ENCODE measurements at places on chromosomes 3 and 15.
A peak's percentile ranks its signal among the peaks of the same experiment; 100 is the strongest.

GRCh38 chr15:52020221-52021085 lies 1.4 kb downstream of the MAPK6 start:
- DNase-seq: peak; percentile 44

GRCh38 chr15:43499635-43500034 lies 6.7 kb upstream of the TP53BP1 start:
- no peak for DNase-seq

GRCh38 chr3:167125612-167126407 lies 254.3 kb downstream of the ZBBX start:
- DNase-seq: no peak

- DNase-seq: no peak
Measured at GRCh38 chr3:99134986-99135385, 233.5 kb upstream of the DCBLD2 start.

- peak; percentile 82 for DNase-seq
Measured at GRCh38 chr15:74209997-74210671, 7.5 kb upstream of the STRA6 start.

- DNase-seq: no peak
Measured at GRCh38 chr15:36502509-36502908, 76.9 kb upstream of the CDIN1 start.

GRCh38 chr15:57031605-57032004 lies 113.2 kb downstream of the TCF12 start:
- DNase-seq: peak; percentile 85

- DNase-seq: no peak
Measured at GRCh38 chr3:88408935-88409334, 259.2 kb downstream of the C3orf38 start.

DNA sequence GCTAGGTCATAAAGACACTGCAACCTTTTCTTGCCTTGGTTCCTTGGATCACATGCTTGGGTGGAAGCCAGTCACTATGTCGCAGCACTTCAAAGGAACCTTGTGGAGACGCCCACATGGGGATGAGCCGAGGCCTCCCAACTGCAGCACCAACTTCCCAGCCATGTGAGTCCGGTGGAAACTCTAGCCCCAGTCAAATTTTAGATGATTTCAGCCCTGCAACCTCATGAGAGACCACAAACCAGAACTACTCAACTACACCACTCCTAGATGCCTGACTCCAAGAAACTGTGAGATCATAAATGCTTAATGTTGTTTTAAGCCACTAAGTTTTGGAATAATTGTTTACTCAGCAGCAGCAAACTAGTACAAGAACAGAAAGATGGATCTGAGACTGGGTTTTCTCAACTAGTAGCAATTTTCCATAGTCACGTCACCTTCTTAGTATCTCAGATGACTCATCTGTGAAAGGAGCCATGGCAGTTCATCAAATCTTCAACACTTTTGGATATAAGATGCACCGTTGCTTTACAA lies 86.5 kb downstream of the MB21D2 start:
- peak; percentile 89 for DNase-seq

DNA sequence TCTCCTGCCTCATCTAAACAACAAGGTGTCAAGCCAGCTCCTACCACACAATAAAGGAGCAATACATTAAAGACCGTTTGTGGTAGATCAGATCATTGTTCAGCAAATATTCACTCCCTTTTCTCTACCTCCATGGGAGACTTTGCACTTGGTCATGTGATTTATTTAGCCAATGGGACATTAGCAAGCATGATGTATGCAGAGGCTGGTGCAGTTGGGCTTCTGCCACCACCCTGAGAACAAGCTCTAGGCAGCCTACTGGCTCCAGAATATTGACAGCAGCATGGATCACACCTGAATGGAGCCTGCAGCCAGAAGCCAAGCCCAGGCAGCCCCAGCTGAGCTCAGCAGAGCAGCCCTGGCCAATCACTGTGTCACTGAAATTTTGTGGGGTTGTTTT lies 99.4 kb upstream of the UBE2E2 start:
- DNase-seq: no peak

DNA sequence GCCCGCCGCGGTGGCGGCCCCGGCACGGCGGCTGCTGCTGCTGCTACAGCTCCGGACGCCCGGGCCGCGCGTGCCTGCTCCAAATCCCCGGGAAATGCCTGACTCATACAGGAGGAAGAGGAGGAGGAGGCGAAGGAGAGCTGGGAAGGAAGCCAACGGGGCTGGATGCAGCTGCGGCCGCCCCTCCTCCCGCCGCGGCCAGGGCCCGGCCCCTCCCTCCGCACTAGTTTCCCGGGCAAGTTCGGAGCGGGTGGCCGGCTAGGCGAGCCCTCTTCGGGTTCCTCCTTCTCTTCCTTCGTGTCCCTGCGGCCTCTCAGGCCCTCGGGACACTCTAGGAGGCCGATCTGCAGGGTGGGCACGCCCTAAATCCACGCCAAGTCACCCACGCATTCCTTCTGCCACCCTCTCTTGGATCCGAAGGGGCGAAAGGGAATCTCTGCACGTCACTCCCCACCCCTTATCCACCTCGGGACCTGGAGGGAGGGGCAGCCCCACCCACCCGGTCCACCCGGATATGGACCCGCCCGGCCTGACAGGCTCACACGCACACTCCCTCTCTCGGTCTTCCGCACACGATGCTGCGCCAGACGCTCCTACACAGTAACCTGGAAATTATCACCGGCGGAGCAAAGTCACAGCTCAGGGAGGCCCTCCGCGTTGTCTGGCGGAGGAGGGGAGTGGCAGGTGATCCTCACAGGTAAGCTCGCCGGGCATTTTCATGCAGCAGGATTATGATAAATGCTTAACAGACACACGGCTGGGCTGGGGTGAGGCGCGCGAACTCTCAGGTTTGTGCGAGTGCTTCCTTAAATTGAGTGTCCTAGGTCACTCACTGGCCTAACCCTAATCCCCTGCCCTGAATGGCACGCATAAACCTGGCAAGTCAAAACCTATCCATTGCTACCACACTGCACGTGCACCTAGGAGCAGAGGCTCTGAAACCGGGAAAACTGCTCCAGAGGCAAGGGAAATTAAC lies at the start of the genes OSBPL10 and ZNF860:
Gene OSBPL10 (minus strand): TSS at position 57 of the 976 bp plus-strand sequence. CDS start 83 bp downstream, outside the sequence.
Gene ZNF860 (plus strand): TSS at position 545 of the 976 bp plus-strand sequence. CDS start 7,330 bp downstream, outside the sequence.
- DNase-seq: peak; percentile 91

GRCh38 chr3:69370901-69371301 lies 15.0 kb downstream of the FRMD4B start:
- DNase-seq: no peak

DNA sequence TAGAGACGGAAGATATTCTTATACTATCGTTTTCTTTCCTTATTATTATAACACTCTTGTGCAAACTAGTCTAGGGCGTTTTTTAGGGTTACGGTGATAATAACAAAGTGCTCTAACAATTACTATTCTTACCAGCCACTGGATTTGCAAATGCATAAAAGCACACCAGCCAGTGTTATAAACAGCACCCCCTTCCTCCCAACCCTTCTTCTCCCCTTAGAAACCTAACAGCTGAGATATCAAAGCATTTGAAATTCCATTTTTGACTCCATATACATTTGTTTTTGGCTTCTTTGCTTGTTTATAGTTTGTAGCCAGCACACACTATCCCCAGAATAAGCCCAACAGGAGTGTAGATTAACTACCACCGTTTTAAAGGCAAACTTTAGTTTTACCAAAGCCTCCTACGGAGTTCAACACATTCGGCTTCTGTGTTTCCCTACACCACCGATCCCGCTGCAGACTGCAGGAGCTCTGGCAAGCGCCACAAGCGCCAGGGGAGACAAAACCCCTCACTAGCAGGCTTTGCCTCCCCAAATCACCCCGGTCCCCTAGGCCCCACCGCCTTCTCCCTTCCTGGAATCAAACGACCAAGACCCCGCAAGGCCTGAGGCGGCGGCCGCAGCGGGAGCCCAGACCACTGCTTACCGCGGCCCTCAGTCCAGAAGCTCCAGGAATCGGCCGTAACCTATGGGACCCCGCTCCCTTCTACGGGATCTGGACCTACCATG lies 461 bp downstream of the COPB2 start:
- DNase-seq: peak; percentile 23

DNA sequence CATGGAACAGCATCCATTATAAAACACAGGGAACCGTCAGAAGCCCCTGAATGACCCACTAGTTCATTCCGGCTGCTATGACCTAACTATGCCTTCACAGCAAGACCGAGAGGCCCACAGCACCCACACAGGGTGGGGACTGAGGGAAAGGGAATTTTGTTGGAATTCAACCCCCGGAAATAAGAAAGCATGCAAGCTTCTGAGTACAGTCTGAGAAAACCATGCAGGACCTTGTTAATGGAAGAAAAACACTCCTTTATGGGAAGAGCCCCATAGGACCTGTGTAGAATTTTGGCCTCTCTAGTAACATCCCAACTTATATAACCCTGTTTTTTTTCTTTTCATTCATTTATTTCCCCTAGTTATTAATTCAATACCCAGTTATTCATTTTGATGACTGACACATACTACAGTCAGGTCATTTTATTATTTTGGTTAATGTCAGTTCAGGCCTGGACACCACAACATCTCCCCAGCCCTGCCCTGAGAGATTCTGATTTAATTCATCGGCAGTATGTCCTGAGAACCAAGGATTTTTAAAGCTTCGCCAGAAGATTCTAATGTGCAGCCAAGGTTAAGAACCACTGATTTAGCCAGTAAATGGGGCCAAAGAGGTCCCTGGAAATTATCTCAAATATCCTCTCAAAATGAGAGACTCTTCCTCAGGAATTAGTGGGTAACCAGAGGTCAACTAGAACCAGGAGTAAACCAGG lies 231.6 kb upstream of the GOLGA6L4 start:
- DNase-seq: no peak

DNA sequence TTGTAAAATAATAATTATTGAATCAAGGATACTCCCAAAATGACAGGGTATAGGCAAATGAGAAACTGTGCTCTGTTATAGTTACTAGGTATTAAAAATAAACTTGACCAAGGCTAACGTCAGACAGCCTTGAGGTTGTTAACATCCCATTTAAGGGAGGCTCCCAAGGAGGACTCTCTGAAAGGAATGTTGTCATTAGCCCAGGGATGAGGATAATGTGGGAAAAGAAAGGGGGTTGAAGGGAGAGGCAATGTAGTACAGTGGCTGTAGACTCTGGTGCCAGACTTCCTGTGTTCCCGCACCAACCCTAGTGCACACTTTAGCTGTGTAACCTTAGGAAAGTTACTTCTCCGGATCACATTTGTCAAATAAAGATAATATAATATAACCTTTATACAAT lies 47.0 kb upstream of the RARB start:
- no peak for DNase-seq

GRCh38 chr3:77319711-77320110 lies 279.8 kb downstream of the ROBO2 start:
- DNase-seq: peak; percentile 57

DNA sequence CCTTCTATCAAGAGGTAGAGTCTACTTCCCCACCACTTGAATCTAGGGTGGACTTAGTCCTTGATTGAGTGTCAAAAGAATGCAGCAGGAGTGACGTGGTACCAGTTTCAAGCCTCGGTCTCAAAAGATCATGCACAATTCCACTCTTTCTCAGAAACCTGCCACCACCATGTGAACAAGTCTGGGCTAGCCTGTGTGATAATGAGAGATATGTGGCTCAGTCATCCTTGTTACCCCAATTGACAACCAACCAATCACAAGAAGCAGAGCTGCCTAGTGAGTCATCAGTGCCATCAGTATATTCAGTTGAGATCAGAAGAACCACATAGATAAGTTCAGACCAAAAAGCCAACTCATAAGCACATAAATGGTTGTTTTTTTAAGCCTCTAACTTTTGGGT lies 374.5 kb downstream of the IL20RB start:
- DNase-seq: no peak

DNA sequence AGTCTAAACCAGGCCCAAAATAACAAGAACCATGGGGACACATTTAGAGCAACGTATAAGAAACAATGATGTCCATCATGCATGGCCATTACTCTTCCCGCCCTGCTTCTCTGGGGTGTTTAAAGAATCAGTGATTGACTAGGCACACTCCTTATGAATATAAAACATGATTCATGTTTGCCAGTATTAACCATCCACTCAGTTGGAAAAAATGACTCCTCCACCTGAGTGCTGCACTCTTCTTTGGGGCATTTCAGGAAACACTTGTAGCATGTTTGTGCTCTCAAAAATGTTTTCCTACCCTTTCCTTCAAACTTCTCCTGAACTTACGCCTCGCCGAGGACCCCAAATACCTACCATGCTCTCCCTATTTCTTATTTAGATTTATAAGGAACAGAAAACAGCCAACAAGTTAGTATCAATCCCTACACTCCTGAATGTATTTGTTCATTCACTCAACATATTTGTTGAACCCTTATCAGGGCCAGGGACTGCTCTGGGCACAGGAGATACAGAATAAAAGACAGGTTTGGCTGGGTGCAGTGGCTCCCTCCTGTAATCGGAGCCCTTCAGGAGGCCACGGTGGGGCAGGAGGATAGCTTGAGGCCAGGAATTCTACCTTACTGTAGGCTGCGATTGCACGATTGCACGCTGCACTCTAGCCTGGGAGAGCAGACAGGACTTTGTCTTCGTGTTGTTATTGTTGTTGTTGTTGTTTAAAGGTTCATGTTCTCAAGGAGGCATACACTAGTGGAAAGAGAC lies 137.0 kb downstream of the TMCO5A start:
- no peak for DNase-seq

DNA sequence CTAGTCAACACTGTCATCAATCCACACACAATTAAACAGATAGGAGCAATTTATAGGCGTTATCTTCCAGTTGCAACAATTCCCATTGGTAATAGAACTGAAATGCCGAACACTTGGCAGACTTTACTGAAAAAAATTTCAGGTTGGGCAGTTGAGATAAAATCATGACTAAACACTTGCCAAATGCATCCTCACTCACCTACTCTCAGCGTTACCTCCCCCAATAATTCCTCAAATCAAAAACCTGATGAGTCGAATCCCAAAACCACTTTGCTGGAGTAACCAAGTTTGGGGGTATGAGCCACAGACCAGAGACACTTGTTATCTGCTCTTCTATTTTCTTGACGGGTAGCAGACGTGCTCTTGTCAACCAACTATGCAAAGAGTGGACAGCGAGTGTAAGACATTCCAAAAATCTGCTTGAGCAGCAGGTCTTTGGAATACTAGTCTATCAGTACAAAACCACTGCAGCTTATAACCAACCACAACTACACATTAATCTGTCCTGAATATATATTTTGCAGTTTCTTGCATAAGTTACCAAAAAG lies 30.3 kb downstream of the PPP1R2 start:
- no peak for DNase-seq

DNA sequence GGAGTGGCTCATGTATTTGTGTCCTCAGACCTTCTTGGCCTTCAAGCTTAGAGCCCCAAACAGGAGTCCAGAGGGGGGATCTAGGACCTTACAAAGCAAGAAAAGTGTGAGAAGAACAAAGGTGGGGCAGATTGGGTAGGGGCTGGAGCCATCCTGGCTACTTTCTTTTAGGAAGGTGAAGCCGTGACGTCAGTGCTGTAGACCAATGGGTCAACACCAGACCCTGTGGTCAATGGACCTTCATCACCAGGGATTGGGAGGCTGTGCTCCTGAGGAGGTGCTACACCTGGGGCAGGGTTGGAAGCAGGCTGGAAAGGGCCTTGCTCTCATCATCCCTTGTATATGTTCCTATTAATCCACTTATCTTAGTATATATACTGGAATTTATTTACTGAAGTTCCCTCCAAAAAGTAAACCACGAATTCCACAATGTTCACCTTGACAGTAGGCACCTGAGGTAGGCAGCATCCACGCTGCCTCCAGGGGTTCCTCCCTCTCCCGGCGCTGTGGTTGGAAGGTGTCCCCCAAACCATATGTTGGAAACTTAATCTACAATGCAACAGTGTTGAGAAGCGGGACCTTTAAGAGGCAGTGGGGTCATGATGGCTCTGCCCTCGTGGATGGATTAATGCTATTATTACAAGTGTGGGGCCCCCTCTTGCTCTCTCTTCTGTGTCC lies 21.4 kb upstream of the MCCC1 start:
- DNase-seq: no peak

GRCh38 chr3:15303728-15304127 lies 28.7 kb downstream of the SH3BP5 start:
- no peak for DNase-seq

- DNase-seq: no peak
Measured at GRCh38 chr3:56930706-56931105, 129.0 kb upstream of the ARHGEF3 start.

All from choroid plexus epithelial cell (primary cell).